ENCODE measurements at places on chromosomes 5 and 9. TPM values are rescaled to one million over a fixed set of nuclear protein-coding genes. Genes with fewer than 3 reads are reported as not detected.

The BHMT2 gene
- 2.7 TPM for polyA plus RNA-seq

- no peak for DNase-seq
Measured at GRCh38 chr5:56359809-56360685, 126.9 kb upstream of the ANKRD55 start.

GRCh38 chr5:160030631-160031377 is 21.9 kb downstream of the TTC1 start:
- DNase-seq: peak; percentile 21

- DNase-seq: no peak
Measured at GRCh38 chr9:114631166-114631565, 20.1 kb downstream of the TMEM268 start.

DNA sequence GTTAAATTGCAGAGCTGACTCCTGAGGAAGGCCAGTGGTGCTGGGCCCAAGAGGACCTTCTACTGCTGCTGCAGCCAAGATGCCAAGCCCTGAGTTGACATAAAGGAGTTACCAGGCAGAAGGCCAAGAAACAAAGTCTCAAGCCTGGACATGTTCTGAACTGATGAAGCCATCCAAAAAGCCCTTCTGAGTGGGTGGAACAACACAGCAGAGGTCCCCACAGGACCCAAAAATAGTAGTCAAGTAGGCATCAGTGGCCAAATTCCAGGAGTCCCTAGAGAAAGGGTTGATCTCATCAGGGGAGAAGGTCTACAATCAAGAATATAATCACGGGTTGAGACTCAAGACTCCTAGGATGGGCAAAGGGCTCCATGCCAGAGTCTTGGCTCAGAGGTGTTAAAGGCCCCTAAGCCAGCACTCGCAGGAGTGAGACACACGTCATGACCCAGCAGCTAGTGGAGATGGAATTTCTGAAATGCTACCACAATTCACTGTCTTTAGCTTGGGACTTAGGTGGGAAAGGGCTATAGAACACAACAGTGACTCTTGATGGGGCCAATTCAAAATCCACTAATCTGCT is 119.7 kb downstream of the FANCC start:
- no peak for DNase-seq

GRCh38 chr5:101338226-101338625 is 435.1 kb upstream of the ST8SIA4 start:
- DNase-seq: no peak

DNA sequence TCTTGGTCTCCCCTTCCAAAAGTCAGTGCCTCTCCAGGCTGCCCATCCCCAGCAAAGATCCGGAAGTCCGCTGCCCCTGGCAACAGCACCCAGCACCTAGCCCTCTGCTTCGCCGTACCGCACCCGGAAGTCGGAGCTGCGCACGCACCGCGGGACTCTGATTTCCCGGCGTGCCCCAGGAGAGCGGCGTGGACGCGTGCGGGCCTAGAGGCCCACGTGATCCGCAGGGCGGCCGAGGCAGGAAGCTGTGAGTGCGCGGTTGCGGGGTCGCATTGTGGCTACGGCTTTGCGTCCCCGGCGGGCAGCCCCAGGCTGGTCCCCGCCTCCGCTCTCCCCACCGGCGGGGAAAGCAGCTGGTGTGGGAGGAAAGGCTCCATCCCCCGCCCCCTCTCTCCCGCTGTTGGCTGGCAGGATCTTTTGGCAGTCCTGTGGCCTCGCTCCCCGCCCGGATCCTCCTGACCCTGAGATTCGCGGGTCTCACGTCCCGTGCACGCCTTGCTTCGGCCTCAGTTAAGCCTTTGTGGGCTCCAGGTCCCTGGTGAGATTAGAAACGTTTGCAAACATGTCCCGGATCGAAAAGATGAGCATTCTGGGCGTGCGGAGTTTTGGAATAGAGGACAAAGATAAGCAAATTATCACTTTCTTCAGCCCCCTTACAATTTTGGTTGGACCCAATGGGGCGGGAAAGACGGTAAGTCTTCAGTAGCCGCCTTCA is at the start of gene RAD50:
RAD50 (plus strand) TSS at position 215 of the 715 bp plus-strand sequence; CDS start at position 563, 348 bp downstream.
- peak; percentile 95 for DNase-seq

- no peak for DNase-seq
Measured at GRCh38 chr9:87039809-87040392, 92.6 kb upstream of the GAS1 start.

GRCh38 chr9:134500931-134501760 is 140.5 kb upstream of the COL5A1 start:
- no peak for DNase-seq

Measured in muscle of leg (tissue), 16 donors.